Body of pancreas (tissue), 4 donors: ENCODE measurements at places on chromosomes 11 and 22. TPM values are rescaled to one million over a fixed set of nuclear protein-coding genes. Genes with fewer than 3 reads are reported as not detected.

The HORMAD2 gene
- total RNA-seq, result not detected

The LARGE2 gene
- total RNA-seq, result 14.5 TPM

The PES1 gene
- total RNA-seq, result 45.5 TPM

The PATE2 gene
- not detected for total RNA-seq

The ARHGAP20 gene
- total RNA-seq, result 1.3 TPM

The GNAZ gene
- 2.3 TPM for total RNA-seq

The TUBA8 gene
- total RNA-seq, result 5.2 TPM

The FOXRED2 gene
- total RNA-seq, result 2.0 TPM

The OR51F1 gene
- total RNA-seq, result not detected

The CLDN5 gene
- 36.9 TPM for total RNA-seq

The NFRKB gene
- 31.6 TPM for total RNA-seq

The PRODH gene
- 1.0 TPM for total RNA-seq

The SAA4 gene
- total RNA-seq, result not detected

The PKP3 gene
- total RNA-seq, result 48.8 TPM

The INSC gene
- total RNA-seq, result 3.6 TPM

The PLEKHB1 gene
- total RNA-seq, result 22.4 TPM

The NNMT gene
- total RNA-seq, result 74.7 TPM

The PTGDR2 gene
- total RNA-seq, result 0.52 TPM

The ARHGAP42 gene
- 4.7 TPM for total RNA-seq

The MAP6 gene
- total RNA-seq, result 3.4 TPM

The MED19 gene
- total RNA-seq, result 15.5 TPM

The OR8G1 gene
- not detected for total RNA-seq

The SAA1 gene
- 24.1 TPM for total RNA-seq

The GGT1 gene
- 58.7 TPM for total RNA-seq

The TMEM191B gene
- total RNA-seq, result not detected

The AQP11 gene
- 1.6 TPM for total RNA-seq

The PLA2G3 gene
- total RNA-seq, result not detected

The ELFN2 gene
- not detected for total RNA-seq

The NDUFA6 gene
- total RNA-seq, result 18.9 TPM

The IFTAP gene
- 14.3 TPM for total RNA-seq

The CCDC82 gene
- total RNA-seq, result 44.8 TPM

The OR6A2 gene
- 2.3 TPM for total RNA-seq

The PRG2 gene
- not detected for total RNA-seq

The C11orf16 gene
- not detected for total RNA-seq

The ACRV1 gene
- not detected for total RNA-seq

The FGF19 gene
- total RNA-seq, result not detected

The PHF5A gene
- 19.2 TPM for total RNA-seq

The SH3BP1 gene
- total RNA-seq, result 2.0 TPM

The TRPC6 gene
- 4.0 TPM for total RNA-seq

The MN1 gene
- 1.0 TPM for total RNA-seq

The CNTF gene
- 1.3 TPM for total RNA-seq

The ATP5MG gene
- total RNA-seq, result 91.3 TPM

The MTCH2 gene
- 21.0 TPM for total RNA-seq

The CASP5 gene
- total RNA-seq, result not detected

The PGR gene
- 2.3 TPM for total RNA-seq

The RASSF7 gene
- 134 TPM for total RNA-seq

The SLC36A4 gene
- total RNA-seq, result 17.8 TPM

The LMNTD2 gene
- total RNA-seq, result 12.9 TPM

The ELF5 gene
- not detected for total RNA-seq

The NAV2 gene
- 35.5 TPM for total RNA-seq

The CABP4 gene
- not detected for total RNA-seq
